ENCODE measurements at places on chromosomes 7 and 10.

GRCh38 chr7:43870316-43870715 is 999 bp upstream of the MRPS24 start:
- DNase-seq = no peak

DNA sequence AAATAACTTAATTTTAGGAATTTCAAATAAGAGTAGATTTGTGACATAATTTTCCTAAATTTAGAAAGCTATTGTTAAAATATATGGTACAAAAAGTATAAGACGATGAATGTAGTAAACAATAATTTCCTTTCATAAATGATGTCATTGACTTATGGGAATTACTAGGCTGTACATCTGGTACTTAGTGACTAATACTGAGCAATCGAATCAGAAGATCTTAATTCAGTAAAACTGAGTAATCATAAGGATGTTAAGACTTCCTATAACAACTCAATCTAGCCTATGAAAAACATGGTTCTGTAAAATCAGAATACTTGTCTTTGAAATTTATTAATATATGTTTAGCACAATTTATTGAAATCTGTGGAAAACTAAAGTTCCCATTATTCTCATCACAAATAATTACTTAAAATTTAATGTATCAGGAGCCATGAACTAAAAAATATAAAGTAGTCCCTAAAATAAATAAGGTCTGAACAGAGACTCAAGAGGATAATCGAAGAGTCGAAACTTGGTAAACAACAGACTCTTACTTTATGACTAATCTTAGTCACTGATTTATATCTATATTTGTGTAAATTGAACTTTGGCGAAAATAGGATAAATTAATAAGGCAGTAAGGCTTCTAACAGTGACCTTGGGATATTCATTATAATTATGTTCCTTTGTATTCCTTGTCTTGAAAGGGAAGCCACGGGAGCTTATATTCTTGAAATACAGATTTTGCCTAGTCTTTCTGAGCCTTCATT is 142.1 kb downstream of the HGF start:
- no peak for DNase-seq

GRCh38 chr10:13773496-13774170 is 186.9 kb downstream of the PRPF18 start:
- no peak for DNase-seq

DNA sequence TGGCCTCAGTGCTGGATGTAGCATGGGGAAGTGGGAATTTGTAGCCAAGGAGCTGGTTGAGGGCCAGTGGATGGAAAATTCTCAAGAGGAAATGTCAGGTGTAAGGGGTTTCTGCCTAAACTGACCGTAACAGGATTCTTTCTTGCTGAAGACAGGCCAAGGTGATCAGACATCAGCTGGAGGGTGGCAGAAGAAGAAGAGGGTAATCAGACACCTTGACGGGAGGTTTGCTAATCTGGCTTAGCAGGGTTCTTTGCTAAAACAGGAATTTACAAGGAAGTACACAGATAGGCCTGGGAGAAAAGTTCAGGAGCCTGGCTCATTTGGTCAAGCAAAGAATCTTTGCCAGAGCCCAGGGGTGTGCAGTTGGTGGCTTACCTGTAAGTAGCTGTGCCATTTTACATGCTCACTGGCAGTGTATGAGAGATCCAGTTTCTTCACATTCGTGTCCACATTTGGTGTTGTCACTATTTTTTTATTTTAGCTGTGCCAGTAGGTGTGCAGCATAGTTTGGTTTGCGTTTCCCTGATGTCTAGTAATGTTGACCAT is 73.7 kb downstream of the BMPR1A start:
- no peak for DNase-seq

DNA sequence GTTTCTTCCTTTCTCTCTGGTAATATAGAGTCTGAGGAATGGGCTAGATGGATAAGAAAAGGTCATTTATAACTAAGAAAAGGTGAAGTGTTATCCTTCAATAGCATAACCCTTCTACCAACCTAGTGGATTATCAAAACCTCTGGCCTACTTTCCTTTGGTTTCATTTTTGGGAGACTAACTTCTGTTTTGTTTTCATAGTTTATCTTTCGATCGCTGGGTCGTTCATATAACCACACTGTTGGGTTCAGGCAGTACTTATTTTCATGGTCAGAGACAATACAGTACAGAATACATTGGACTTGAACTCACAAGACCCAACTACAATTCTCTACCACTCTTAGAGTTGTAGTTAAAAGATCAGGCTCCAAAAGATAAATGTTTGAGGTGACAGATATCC is 86.5 kb downstream of the UBE2H start:
- DNase-seq = no peak
